Heart left ventricle (tissue), 16 donors: ENCODE measurements at places on chromosomes 1 and 21. TPM values are rescaled to one million over a fixed set of nuclear protein-coding genes. Genes with fewer than 3 reads are reported as not detected.

DNA sequence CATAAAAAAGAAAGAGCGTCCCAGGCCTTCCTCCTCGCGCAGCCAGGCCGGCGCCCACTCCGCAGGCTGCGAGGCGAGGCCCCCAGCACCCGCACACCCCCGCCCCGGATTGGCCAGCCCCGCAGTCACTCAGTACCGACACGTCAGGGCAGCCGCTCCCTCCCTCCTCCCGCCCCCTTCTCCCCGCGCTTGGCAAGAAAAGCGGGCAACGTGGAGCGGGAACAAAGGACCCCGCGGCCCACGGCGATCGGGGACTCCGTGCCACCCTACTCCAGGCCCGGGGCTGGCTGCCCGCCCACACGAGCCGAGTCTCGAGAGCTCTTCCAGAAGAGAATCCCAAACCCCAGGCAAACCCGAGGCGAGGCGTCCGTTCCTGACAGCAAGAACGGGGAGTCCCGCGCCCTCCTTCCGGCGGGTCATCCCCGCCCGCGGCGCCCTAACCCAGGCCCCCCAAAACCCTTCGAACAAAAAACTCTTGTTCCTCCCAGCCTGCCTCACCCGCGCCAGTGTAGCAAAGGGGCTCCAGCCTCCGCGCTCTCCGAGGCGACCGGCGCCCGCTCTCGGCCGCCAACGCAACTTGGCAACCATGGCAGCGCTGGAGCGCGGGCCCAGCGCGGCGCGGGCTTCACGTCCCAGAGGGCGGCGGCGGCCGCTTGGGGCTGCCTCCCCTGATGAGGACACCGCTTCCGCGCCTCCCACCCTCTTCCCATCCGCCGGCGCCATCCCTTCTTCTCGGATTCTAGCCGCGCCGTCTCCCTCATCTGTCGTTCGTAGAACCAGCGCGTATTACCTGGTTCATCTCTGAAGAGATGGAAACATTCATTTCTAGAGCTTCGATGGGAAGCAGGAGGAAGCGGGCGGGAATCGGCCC lies 645 bp downstream of the IVNS1ABP start:
- no peaks in the 10 kb centered on the region for H3K36me3 ChIP-seq
- H3K4me1 ChIP-seq = peaks cover 59% of the 10 kb centered on the region
- peak overlapping the region; percentile 95 for H3K27ac ChIP-seq
- peak overlapping the region; percentile 67 for H3K4me3 ChIP-seq
- DNase-seq = peak; percentile 97

- H3K27me3 ChIP-seq = no peaks in the 10 kb centered on the region
- peaks cover 12% of the 10 kb centered on the region for H3K36me3 ChIP-seq
- no peak overlapping the region for H3K27ac ChIP-seq
- DNase-seq = no peak
Observed at GRCh38 chr1:161179698-161180097, 2.4 kb upstream of the B4GALT3 start.

NFIA gene
- 24.3 TPM for polyA plus RNA-seq

S100A13 gene
- 272 TPM for polyA plus RNA-seq

- no peaks in the 10 kb centered on the region for H3K36me3 ChIP-seq
- H3K4me1 ChIP-seq = peaks cover 4% of the 10 kb centered on the region
- DNase-seq = peak; percentile 67
- peak overlapping the region; percentile 70 for H3K4me3 ChIP-seq
- H3K27me3 ChIP-seq = no peaks in the 10 kb centered on the region
Observed at GRCh38 chr1:248872752-248873408, 14.0 kb upstream of the ZNF692 start.

GRCh38 chr1:182095946-182096345 lies 34.4 kb upstream of the ZNF648 start:
- H3K4me1 ChIP-seq = no peaks in the 10 kb centered on the region
- H3K36me3 ChIP-seq = no peaks in the 10 kb centered on the region
- no peak overlapping the region for H3K27ac ChIP-seq
- H3K27me3 ChIP-seq = no peaks in the 10 kb centered on the region

DNA sequence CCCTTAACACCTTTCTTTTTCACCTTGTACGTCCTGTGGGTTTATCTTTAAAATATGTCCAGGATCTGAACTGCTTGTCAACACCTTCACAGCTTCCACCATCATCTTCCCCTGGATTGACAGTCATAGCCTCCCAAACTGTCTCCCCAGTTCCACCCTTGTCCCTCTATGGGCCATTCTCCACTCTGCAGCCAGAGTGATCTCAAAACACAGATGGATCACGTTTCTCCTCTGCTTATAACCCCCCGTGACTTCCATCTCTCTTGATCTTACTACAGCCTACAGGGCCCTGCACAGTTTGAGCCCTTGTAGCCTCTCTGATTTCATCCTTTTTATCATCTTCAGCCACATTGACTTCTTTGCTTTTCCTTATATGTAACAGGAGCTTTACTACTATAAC lies 4.3 kb downstream of the INSRR start:
- no peak for DNase-seq
- H3K4me1 ChIP-seq = peaks cover 4% of the 10 kb centered on the region
- H3K4me3 ChIP-seq = no peak overlapping the region
- no peaks in the 10 kb centered on the region for H3K36me3 ChIP-seq
- no peak overlapping the region for H3K27ac ChIP-seq
- peaks cover 12% of the 10 kb centered on the region for H3K27me3 ChIP-seq

KLHDC9 gene
- 0.43 TPM for polyA plus RNA-seq

DNA sequence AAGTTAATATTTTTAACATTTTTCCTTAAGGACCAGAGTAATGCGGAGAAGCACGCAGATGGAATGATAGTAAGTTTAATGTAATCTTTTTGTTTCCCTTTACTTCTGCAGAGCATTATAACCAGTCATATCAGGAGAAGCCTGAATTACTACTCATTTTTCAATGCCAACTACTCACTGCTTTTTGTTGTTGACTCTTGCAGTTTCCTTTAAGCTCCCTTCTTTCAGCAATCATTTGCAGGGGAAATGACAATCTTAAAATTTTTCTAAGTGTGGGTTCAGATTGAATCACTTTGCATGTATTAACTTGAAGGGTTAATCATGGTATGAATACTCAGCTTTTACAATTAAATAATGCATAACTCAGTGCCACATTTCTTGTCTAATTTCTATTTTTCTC lies 122.2 kb downstream of the NRDC start:
- no peak overlapping the region for H3K27ac ChIP-seq
- no peak for DNase-seq
- peaks cover 5% of the 10 kb centered on the region for H3K4me1 ChIP-seq
